ENCODE measurements at places on chromosomes 1 and 21. TPM values are rescaled to one million over a fixed set of nuclear protein-coding genes. Genes with fewer than 3 reads are reported as not detected.

SDF4 gene
- total RNA-seq, result 87.1 TPM

TNFRSF9 gene
- 0.13 TPM for total RNA-seq

OR2T35 gene
- not detected for total RNA-seq

SPATA17 gene
- total RNA-seq, result 0.03 TPM

B3GALT2 gene
- total RNA-seq, result 0.81 TPM

AADACL4 gene
- not detected for total RNA-seq

C1orf216 gene
- total RNA-seq, result 9.7 TPM

LIPI gene
- not detected for total RNA-seq

KRTAP21-2 gene
- total RNA-seq, result not detected

ALPL gene
- total RNA-seq, result 0.63 TPM

ALX3 gene
- not detected for total RNA-seq

TFF2 gene
- total RNA-seq, result not detected

RNF187 gene
- total RNA-seq, result 77.0 TPM

OR10K2 gene
- not detected for total RNA-seq

RPE65 gene
- total RNA-seq, result 0.06 TPM

MAP3K7CL gene
- total RNA-seq, result 24.0 TPM

SLC30A10 gene
- total RNA-seq, result not detected

MAGOH gene
- total RNA-seq, result 121 TPM

CCDC181 gene
- 1.2 TPM for total RNA-seq

F11R gene
- not detected for total RNA-seq

Data from SJCRH30 (cell line).